ENCODE measurements at places on chromosomes 5 and 9.

GRCh38 chr5:72040513-72040912 lies 66.8 kb upstream of the MAP1B start:
- DNase-seq: no peak

GRCh38 chr9:122155796-122156195 lies 3.8 kb downstream of the NDUFA8 start:
- DNase-seq: no peak

GRCh38 chr5:8376478-8376877 lies 507.5 kb downstream of the MTRR start:
- DNase-seq: no peak

DNA sequence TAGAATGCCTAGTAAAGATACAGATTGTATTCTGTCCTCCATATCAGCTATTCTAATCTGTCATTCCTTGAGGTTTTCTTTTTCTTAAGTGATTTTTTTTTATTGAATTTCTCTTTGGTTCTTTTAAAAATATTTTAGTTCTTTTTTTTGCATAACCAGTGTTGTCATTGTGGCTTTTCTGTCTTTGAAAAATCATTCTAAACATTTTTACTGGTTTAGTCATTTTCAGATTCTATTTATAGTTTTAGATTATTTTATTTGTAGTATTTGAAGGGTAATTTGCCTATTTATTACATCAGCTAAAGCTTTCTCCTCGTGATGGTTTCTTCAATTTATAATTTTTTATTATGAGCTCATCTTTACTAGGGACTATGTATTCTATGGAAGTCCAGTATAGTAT lies 78.1 kb downstream of the NDUFAF2 start:
- peak; percentile 21 for DNase-seq

DNA sequence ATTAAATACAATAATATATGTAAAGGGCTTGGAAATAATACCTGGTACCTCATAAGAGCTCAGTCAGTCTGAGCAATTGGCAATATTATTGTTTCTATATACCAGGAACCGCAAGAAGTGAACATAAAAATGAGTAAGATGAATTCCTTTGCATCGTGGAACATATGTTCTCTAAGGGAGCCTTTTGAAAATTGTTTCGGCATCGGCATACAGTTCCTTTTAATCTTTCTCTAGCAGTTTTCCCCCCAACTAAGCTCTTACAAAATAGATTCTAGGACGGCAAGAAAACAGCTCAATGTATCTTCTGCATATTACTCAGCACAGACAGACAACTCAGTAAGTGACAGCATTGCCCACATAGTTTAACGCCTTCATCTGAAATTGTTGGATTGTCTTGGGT lies 426.6 kb upstream of the WWC1 start:
- DNase-seq: no peak

DNA sequence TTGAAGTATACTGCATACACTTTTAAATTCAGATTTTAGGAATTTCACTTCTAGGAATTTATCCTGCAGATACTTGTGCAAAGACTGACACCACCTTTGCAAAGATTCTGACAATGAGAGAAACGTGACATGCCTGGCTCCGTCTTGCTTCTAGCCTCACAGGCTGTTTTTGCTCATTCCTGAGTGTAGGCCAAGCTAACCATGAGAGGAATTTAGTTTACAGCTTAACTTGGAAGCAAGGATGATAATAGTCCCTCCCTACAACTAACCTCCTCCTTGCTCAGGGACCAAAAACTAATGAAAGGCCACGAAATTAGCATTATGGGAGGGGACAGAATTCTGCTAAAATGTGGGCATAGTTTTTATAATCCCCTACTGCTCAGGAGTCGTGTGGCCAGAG lies 31.1 kb downstream of the C5orf22 start:
- no peak for DNase-seq

GRCh38 chr9:134533850-134534588 lies 107.6 kb upstream of the COL5A1 start:
- peak; percentile 85 for DNase-seq

GRCh38 chr5:149824120-149824519 lies 94.0 kb downstream of the PPARGC1B start:
- DNase-seq: no peak

- peak; percentile 19 for DNase-seq
Observed at GRCh38 chr9:92146610-92147009, 31.4 kb upstream of the SPTLC1 start.

DNA sequence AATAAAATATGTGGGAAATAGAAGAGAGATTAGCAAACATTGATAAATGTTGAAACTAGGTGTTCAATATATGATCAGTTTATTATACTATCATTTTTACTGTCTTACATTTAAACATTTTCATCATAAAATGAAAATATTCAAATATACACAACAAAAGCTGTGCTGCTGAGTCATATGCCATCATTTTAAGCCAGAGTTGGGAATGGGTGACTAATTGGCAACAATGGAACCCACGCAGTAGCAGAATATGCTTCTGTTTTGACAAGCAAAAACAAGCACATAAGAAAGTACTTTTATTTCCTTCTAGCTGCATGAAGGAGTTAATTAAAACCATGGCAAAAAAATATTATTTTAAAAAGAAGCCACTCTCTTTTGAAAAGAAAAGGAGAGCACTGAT lies 340.0 kb upstream of the EDIL3 start:
- DNase-seq: peak; percentile 24

DNA sequence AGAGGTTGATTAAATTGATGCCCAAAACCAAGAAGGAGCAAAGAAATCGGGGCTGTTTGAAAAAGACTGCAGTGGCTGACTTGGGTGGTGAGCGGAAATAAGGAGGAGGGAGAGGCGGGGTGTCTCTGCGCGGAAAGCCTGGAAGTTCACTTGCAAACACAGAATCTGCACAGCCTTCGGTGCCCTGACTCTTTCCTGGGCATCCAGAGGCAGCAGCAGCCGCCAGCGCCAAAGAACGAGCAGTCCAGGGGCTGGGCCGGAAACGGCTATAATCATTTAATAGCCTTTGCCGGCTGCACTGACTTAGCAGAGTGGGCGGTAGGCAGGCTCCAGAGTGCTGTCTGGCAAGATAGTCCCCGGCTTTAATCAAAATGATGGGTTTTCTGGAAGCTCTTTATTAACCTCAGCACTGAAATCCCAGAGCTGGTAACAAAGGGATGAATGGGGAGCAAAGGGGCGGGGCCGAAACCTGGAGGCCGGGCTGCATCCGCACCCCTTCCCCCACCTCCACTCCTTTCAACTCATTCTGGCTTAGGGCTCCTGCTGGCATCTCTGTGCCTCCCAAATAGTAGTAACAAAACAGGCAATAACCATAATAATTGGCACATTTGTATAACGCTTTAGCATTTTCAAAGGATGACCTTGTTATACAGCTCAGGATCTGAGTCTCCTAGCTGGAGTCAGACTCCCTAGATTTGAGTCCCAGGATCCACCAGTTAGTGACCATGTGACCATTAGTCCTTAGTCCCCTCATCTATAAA lies 35.7 kb downstream of the PCDHAC2 start:
- DNase-seq: peak; percentile 7

Measured in RPMI7951 (cell line).